ENCODE measurements at places on chromosomes 6 and 20. TPM values are rescaled to one million over a fixed set of nuclear protein-coding genes. Genes with fewer than 3 reads are reported as not detected.

MAPK13 gene
- 29.1 TPM for polyA plus RNA-seq

ENPP1 gene
- 0.03 TPM for polyA plus RNA-seq

- no peak for DNase-seq
Measured at GRCh38 chr6:138571181-138571580, 71.9 kb upstream of the NHSL1 start.

DNA sequence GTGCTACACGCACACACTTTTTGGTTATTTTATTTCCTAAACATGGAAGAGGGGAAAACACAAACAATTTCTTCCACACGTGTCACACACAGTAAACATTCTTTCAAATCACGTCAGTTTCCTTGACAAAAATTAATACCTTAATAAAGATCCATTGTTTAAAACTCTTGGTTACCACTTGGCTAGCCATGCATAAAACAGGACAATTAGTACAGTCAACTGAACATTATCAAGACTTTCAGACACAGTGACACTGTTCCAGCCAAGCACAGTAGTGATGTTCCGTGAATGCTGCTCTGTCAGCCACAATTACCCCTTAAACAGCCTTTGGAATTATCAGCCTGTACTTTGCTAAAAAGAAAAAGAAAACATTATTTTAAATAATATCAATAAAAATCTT lies 50.8 kb downstream of the GMDS start:
- DNase-seq = no peak

- DNase-seq = no peak
Measured at GRCh38 chr6:118639054-118639964, 12.1 kb downstream of the CEP85L start.

- DNase-seq = no peak
Measured at GRCh38 chr6:89475101-89475500, 42.1 kb downstream of the ANKRD6 start.
